Hypothalamus (tissue), 51 donors: ENCODE measurements at places on chromosomes 12 and 14.

DNA sequence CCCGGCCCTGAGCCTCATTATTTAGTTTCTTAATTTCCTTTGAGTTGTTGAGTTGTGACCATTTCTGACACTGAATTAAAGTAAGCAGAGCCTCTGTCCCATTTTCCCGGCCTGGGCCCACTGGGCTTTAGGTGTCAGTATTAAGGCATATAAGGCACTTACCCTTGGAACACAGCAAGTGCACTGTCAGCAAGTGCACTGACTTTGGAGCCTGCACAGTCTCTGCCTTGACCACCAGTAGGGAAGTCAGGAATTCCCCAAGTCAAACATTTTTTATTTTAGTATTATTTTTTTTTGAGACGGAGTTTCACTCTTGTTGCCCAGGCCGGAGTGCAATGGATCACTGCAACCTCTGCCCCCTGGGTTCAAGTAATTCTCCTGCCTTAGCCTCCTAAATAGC is 56.6 kb downstream of the MAX start:
- no peak for DNase-seq

DNA sequence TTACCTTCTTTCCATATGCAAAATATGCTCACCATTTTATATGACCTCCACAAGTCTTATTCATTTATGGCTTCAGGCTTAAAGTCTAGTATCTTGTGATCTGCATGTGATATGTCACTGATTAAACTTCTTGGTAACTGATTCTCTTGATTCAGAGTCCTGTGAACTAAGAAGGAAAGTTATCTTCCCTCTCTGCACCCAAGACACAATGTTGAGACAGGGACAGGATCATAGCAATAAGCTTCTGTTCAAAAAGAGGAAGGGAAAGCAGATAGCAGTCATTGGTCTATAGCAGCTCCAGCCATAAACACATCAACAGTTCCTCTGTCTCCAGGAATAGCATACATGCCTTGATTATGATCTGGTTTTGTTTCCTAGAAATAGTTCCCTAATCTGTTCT is 103.1 kb downstream of the UNC79 start:
- no peak for DNase-seq

- DNase-seq: no peak
Observed at GRCh38 chr14:104201063-104201462, 62.7 kb downstream of the KIF26A start.

- no peak for DNase-seq
Observed at GRCh38 chr12:87227162-87227561, 802.0 kb downstream of the C12orf50 start.

DNA sequence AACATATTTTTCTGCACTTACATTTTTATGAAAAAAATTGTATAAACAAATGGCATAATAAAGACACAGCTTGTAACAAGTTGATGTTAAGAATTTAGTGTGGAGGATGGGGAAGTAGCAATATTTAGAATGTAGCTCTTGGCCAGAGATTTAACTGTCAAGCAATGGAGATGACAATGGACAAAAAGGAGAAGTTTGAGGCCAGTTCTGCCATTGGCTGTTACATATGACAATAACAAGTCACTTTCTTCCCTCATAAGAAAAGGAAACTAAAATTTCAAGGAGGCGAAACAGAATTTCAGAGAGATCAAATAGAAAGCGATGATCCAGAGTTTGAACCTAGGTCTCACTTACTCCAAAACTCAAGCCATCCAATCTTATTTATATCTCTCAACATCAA is 122.8 kb upstream of the CCDC175 start:
- DNase-seq: no peak

DNA sequence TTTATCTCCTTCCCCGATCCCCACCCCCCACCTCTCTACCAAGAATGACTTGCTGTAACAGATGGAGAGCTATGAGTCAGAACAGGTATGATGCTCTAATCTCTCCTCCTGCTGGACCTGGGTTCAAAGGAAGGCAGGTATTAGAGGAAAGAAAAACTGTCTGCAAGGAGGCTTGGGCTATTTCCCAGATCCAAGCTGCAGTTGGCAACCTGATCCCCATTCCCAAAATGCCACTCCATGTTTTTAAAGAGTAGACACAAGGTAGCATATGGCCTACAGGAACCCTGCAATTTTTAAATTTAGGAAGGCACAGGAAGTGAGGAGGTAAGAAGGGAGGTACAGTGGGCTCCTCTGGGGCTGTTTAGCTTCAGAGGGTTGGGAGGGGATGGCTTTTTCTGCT is 33.0 kb downstream of the SRRM4 start:
- no peak for DNase-seq
